Omental fat pad (tissue), 4 donors: ENCODE measurements at places on chromosomes 3 and 15.

DNA sequence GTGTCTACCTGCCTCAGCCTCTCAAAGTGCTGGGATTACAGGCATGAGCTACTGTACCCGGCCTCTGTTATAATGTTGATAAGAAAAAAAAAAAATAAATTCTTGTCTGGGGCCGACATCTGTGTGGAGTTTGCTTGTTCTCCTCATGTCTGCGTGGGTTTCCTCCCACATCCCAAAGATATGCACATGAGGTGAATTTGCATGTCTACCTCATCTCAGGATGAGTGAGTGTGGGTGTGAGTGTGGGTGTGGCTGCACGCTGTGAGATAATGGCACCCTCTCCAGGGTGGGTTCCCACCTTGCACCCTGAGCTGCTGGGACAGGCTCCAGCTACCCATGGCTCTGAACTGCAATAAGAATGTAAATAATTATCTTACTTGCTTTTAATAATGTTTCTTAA lies 25.9 kb upstream of the UACA start:
- no peak for DNase-seq

DNA sequence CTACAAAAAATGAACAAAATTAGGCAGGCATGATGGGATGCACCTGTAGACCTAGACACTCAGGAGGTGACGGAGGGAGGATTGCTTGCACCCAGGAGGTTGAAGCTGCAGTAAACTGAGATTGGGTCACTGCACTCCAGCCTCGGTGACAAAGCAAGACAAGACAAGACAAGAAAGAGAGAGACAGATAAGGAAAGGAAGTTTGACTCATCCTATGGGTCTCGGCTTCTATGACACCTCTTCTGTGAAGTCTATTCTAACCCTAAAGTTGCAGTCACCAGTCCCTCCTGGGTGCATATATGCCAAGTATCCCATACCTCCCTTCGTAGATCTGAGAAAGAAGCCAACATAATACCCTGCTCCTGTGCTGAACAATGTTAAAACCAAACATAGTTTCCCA lies 7.9 kb upstream of the ZMAT3 start:
- DNase-seq = no peak

DNA sequence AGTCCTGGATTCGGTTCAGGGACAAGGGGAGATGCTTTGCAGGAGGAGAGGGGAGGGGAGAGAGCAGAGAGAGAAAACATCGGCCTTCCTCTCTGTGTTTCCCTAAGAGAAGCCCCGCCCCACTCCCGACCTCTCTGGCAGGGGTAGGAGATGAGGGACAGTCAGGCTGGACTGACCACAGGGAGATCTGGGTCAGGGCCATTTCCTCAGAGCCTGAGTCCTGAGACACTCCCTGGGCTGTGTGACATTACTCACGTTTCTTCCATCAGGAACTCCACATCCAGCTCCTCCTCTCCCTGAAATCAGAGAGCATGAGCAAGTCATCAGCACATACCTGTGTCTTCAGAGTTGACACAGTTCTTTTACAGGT lies 9.1 kb downstream of the PLA2G4D start:
- DNase-seq = no peak

DNA sequence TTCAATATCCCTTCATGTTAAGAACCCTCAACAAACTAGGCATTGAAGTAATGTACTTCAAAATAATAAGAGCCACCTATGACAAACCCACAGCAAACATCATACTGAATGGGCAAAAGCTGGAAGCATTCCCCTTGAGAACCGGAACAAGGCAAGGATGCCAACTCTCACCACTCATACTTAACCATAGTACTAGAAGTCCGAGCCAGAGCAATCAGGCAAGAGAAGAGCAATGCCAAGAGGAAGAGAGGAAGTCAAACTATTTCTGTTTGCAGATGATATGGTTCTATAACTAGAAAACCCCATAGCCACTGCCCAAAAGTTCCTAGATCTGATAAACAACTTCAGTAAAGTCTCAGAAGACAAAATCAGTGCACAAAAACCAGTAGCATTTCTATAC lies 161.9 kb downstream of the UBE2E2 start:
- no peak for DNase-seq

DNA sequence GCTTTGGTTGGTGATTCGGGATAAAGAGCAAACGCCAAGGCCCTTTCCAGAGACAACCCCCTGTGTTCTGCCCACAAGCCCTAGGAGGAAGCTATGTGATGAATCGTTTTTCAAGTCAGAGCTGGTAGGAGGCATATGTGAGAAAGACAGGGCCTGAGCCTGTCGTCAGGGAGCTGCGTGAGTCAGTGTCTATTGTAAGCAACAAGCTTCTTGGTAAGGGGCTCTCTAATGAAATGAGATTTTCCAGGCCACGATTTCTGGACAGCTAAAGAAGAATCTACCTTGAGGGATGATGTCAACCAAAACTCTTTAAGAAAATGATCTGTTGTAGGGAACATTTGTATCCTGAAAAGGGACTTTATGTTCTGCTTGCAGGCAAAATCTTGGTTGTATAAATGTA lies 318.9 kb upstream of the IL12A start:
- DNase-seq = no peak

- DNase-seq = no peak
Observed at GRCh38 chr3:86969500-86970189, 21.3 kb downstream of the VGLL3 start.

- DNase-seq = no peak
Observed at GRCh38 chr3:164326714-164327113, 751.6 kb downstream of the SI start.

DNA sequence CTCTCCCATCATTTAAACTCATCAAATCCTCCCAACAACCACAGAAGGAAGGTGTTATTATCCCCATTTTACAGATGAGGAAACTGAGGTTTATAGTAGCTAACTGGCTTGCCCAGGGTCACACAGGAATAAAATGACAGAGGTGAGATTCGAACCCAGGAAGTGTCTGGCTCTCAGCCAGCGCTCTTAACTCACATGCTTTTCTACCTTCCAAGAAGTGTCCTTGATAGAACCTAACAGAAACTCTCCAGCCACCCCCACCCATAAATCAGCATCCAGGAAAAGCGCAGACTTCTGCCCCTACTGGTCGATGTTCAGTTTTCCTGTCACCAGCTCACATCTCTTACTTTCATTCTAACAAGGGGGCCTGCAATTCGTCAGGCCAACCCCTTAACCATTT lies 51.7 kb downstream of the SPATA12 start:
- no peak for DNase-seq

DNA sequence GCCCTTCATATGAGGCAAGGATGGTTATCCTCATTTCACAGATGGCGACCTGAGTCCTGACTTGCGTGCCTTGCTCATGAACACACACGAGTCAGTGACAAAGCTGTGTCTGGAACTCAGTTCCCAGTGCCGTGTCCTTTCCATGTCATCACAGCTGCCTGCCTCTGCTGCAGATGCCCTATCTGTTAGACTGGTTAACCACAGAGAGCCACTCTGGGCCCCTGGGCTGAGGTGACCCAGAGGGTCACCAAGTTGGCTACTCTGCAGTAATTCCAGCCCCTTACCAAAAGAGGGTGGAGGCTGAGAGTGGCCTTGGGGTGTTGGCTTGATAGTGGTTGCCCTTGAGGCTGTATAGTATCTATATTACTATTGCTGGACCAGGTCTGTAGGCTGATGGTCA lies 41.0 kb downstream of the RAB11A start:
- DNase-seq = no peak

DNA sequence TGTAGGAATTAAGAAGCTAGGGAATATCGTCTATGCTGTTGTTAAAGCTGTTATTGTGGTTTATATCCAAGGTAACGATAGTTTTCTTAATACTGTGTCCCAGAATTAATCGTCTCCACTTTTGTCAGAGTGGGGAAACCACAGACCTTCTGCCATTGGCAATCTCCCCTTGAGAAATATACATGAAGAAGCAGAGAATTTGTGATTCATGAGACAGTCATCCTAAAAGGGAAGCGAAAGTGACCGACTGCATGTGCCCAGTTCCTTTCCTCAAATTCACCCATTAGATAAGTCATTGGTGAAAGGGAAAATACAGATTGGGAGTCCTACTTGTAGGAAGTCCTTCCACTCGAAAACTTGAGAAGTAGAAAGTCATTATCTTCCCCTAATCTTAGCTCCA lies 26.6 kb downstream of the DIPK2A start:
- no peak for DNase-seq

DNA sequence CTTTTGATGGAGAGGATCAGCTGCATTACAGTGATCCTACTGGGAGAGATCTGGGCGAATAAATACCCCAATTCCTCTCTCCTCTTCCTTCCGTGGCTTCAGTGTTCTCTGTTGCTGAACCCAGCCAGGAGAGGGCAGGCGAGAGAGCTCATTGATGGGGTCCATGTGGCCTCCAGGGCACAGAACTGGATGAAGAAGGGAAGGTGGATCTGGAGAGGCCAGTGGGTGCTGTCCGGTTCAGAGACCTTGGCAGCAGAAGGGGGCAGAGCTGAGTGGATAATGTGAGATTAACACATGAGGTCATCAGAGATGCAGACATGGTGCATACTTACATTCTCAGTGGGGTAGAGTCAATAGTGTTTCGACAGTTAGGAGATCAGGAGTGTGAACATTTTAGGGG lies 193.6 kb downstream of the CLSTN2 start:
- no peak for DNase-seq

- DNase-seq = no peak
Observed at GRCh38 chr3:186551387-186551786, 7.2 kb upstream of the CRYGS start.

DNA sequence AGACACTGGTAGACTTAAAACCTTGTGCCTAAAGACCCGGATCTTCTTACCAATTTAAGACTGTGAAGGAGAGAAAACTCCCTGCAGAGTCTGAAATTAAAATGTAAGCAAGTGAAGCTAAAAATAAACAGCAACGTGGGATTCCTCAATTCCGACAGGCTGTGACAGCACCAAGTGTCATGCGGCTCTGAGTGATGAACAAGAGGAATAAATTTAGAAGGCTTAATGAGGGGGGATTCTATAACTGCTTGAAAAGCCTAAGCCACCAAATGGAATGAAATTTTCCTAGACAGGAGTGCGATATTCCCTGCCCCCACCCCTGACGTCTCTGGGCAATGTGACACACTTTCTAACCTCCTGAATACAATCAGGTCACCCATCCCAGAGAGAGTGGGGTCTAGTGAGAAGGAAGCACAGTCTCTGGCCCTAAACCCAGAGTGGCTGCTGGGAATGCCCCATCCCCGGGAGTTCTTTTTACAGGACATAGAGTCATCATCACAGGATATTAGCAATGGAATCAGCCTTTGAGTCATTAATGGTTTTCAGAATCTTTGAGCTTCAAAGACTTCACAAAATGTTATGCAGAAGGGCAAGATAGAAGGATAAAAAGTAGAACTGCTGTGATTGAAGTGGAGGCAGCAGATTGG lies 114.3 kb downstream of the EDEM1 start:
- no peak for DNase-seq

GRCh38 chr3:32000877-32001276 lies 19.3 kb downstream of the ZNF860 start:
- DNase-seq = no peak

- no peak for DNase-seq
Observed at GRCh38 chr15:43828061-43828657, 1.4 kb downstream of the WDR76 start.

- DNase-seq = no peak
Observed at GRCh38 chr3:144957398-144958101, 985.9 kb downstream of the DIPK2A start.

- no peak for DNase-seq
Observed at GRCh38 chr15:64807751-64808222, 17.7 kb downstream of the PIF1 start.

GRCh38 chr3:197936819-197937384 lies 13.1 kb upstream of the RPL35A start:
- DNase-seq = no peak

GRCh38 chr3:40045051-40045450 lies 235.6 kb downstream of the MYRIP start:
- no peak for DNase-seq

DNA sequence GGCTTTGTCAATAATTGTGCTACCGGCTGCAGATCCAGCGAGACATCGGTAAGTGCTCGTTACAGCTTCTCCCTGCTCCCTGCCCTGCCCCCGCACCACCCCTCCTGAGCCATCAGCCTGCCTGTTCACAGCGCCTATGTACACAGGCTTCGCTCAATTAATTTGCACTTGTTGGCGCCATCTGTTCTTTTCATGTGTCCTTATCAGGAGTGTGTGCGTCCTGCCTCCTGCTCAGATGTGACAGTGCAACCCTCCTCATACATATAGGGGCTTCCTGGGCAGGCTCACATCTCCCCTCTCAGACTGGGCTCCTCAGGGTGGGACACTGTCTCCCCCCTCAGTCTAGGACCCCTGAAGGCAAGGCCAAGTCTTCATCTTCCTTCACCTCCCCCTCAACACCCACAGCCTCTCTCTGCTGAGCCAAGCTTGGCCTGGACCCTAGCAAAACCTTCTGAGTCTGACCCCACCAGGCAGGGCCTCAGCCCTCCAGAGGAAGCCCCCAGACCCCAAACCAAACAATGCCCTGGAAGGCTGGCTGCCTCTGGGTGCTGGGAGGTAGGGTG lies 54.9 kb downstream of the CYP11A1 start:
- no peak for DNase-seq

- DNase-seq = no peak
Observed at GRCh38 chr15:84961707-84962106, 19.9 kb upstream of the PDE8A start.

GRCh38 chr15:58038426-58039078 lies 27.0 kb downstream of the ALDH1A2 start:
- DNase-seq = no peak

DNA sequence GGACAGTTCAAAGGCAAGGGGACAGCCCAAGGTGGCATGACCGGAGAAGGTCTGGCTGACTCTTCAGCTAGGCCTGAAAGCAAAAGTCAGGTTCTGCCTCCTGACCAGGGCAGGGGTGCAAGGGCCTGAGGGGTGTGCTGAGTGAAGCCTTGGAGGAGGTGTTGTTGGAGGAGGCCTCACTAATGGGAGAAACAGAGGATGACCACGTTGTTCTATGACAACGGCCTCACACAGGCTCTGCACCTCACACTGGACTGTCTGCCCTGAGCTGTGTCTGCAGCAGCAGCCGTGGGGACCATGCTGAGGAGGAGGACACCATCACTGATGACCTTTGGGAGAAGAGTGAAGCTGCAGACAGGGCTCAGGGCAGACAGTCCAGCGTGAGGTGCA lies 116.9 kb upstream of the ABHD17C start:
- no peak for DNase-seq

DNA sequence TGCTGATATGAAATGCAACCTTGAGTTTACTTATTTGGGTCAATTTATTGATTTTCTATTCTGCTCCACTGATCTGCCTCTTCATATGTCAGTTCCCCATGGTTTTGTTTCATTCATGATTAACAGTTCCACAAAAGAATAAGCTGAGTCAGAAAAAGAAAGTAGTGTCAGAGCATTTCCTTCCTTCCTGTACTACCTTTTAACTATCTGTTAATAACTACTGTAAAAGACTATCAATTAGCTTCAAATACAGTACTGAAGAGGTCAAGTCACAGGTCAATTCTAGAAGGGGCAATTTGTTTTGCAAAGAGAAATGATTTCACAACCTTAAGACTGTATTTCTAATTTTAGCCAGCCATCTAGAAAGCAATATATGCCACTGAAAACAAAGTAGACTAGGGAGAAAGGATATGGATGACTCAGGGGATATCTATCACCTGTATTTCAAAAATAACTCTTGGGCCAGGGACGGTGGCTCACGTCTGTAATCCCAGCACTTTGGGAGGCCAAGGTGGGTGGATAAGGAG lies 129.5 kb downstream of the TFDP2 start:
- DNase-seq = no peak

GRCh38 chr15:87777054-87777561 lies 479.4 kb downstream of the NTRK3 start:
- DNase-seq = no peak
